ENCODE measurements at places on chromosomes 12 and 14.

DNA sequence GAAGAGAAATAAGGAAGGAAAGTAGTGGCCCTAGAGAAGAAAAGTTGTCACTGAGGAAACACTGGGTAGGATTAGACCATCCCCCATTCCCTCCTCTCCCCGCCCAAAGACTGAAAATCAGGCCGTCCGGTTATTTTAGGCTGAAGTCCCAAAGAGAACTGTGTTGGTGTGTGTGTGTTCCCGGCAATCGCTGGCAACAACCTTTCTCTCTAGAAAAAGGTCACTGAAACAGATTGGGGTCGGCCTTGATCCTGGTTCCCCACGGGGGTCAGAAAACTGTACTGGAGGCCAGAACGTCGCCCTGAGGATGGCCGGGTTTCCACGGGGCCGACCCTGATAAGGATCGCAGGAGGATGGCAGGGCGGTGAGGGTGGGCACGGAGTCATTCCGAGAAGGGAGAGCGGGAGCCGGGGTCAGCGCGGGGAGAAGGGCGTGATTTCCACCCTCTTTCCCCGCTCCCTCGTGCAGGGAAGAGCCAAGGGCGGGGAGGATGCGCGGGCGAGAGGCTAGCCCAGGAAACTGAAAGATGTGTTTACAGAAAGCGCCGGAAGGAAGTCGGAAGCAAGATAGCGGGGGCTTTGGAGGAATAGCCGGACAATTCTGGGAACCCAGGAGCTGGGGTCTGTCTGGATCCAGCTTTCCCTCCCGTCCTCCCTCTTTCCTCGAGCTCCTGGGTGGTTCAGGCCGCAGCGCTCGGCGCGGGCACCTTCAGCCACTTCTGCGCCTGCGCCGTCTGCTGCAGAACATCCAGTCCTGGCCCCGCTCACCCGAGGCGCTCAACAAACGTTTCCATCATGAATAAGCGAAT is 25.3 kb upstream of the SPTLC2 start:
- peak; percentile 83 for DNase-seq

GRCh38 chr12:41512497-41512896 is 324.4 kb downstream of the PDZRN4 start:
- DNase-seq: peak; percentile 20

DNA sequence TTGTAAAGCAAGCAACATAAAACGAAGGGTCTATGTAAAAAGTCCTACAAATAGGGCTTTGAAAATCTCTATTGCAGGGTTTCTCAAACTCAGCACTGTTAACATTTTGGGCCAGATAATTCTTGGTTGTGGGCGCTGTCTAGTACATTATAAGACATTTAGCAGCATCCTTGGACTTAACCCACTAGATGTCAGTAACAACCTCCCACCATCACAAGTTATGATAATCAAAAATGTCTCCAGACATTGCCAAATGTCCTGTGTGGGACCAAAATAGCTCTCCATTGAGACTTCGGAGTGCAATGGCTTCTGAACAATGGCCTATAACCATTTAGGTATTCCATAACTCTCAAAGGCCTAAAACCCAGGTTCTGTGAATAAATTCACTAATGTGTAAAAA is 22.9 kb upstream of the DHRS7 start:
- peak; percentile 70 for DNase-seq

DNA sequence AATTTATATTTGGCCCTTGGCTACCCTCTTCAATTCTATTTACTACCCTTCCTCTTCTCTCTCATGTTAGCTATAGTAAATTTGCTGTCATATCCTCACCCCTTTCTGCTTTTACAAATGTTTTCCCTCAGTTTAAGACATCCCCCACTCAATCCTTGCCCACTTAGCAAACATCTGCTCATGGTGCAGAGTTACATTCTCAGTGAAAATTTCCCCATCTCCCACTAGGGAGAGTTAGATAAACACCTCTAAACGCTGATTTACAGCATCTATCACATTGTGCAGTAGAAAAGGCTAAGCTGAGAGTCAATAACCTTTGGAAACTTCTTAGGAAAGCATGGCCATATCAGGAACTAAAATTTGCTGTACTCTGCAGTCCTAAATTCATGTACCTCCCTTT is 69.0 kb downstream of the DENND5B start:
- no peak for DNase-seq

- DNase-seq: no peak
Measured at GRCh38 chr14:24289649-24290280, 9.8 kb downstream of the DHRS1 start.

- no peak for DNase-seq
Measured at GRCh38 chr14:92635031-92635430, 113.4 kb downstream of the LGMN start.

GRCh38 chr14:49615776-49616175 is 4.7 kb downstream of the RPL36AL start:
- DNase-seq: peak; percentile 67
